Inflammatory macrophage treated with lipopolysaccharide for 1 hour (primary cell): ENCODE measurements at places on chromosomes 13 and 19.
A peak's percentile ranks its signal among the peaks of the same experiment; 100 is the strongest.

- peak; percentile 44 for DNase-seq
These were observed 6.9 kb upstream of the AP1M2 start for GRCh38 chr19:10593820-10594637.

- no peak for DNase-seq
These were observed 6.8 kb upstream of the GRIN3B start for GRCh38 chr19:993361-993830.

GRCh38 chr19:43527860-43528622 lies 1.0 kb upstream of the ETHE1 start:
- DNase-seq = no peak

DNA sequence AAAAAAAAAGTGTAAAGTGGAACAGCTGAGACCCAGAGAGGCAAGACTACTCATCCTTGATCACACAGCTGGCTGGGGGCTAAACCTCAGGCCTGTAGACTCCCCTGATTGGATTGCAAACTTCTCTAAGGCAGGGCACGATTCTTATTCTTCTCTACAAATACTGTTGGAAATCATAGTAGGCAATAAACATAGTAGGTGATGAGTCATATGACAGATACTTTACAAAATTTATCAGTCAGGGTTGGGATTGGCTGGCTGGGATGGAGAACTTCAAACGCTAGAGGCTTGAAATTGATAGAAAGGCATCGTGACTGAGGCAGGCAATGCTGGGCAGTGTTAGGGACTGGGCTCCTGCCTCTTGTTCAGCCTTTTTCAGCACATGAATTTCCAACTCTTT lies 5.9 kb upstream of the MATK start:
- no peak for DNase-seq
